ENCODE measurements at places on chromosomes 7 and 10.

DNA sequence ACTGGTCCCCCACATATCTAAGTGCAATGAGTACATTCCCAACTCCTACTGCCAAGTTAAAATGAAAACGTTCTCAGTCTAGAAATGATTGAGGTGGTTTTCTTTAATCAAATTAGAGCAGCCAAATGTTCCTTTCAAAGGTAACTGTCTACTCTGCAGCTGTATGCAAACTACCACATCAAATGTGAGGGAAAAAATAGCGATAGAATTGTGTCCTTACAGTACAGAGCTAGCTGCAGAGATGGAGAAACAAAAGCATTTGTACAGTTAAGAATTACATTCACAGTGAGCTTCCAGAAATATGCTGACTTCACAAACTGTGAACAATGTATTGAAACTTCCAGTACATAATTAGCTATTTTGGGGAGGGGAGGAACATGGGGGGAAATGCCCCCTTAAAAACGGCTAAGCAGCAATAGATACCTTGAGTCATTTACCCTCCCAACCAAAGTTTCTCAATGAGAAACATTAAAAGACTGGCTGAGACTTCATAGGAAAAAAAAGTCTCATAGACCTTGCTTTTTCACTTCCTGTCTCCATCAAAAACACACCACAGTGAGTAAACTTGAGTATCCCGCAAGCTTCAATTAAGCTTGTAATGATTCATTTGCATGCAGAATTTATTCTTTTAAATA is 22.9 kb downstream of the CDK6 start:
- no peak for DNase-seq

GRCh38 chr10:29535012-29535777 is 99.6 kb downstream of the SVIL start:
- DNase-seq = no peak

- DNase-seq = no peak
These were observed 1.0 kb upstream of the KCP start for GRCh38 chr7:128911423-128912031.

- no peak for DNase-seq
These were observed 2.7 kb downstream of the CUL1 start for GRCh38 chr7:148701414-148701813.

DNA sequence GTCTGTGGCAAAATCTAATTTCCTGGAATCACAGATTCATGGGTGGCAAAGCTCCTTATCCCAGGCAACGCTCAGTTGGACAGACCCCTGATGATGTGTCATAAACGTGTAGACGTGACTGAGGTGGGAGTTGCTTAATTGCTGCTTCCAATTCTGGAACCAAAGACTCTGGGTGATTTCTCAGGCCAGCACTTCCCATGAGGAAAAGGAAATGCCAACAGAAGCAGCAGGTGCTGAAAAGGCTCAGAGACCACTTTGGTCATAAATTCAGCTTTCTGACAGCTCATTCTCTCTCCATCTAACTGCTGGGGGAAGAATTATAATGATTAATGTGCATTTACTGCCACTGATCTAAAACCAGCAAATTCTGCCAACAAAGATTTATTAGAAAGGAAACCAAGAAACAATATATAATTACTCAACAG is 88.7 kb downstream of the OSBPL3 start:
- DNase-seq = no peak

DNA sequence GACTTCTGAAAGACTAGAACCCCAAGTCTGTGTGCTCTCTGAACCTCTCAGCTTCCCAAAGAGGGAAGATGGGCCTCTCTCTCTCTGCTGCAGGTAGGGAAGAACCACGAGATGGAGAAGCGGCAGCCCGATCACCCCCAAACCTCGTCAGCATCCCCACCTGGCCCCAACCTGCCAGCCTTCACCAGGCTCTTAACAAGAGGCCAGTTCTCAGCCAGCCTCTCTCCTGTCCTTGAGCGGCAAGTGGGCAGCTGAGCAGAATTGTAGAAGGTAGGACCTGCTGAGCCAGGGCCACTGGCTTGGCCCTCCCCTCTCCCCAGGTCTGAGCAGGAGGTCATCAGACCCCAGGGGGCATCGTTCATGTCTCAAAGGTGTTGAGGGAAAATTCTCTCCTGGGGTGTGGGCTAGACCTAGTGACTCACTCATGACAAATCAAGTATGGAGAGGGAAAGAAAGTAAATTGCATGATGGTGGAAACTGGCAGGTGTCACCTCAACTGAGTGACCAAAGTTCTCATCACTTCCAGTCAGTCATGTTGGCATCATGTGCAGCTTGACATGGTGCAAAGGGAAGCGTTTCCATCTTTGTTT is 92.0 kb upstream of the GPR26 start:
- DNase-seq = no peak

- no peak for DNase-seq
These were observed 13.1 kb downstream of the GNAI1 start for GRCh38 chr7:80147543-80148391.

DNA sequence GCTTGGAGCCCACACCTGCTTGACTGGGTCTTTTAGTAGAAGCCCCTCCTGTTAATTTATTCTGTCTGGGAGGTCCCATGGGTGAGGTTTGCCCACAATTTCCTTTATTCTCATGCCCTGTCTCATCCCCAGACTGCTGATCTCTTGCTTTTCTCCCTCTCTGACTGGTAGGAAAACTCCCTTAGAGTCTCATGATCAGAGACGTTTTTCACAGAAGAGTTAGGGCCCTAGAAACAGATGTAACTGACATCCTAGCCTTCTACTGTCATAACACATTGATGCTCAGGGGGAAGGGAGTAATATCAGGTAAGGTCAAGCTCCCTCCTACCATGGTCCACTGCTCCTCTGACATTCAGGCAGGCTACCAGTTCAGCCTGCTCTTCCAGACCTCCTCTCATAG is 43.7 kb upstream of the WASL start:
- no peak for DNase-seq

DNA sequence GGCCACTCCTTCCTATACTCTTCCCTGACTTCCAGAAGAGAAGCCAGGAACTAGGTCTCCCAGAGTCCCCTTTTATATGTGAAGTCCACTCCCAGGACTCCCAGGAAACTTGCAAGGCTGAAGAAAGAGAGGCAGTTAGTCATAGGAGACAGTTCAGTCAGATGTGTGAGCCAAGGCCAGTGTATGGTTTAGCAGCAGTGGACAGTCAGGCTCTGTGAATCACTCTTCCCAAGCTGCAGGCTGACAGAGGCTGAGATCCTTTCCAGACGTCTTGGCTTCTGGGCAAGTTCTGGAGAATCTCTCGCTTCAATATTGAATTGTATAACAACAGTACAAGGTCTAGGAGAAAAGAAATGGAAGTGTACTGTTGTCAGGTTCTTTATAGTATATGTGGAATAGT is 26.9 kb downstream of the BLVRA start:
- no peak for DNase-seq

DNA sequence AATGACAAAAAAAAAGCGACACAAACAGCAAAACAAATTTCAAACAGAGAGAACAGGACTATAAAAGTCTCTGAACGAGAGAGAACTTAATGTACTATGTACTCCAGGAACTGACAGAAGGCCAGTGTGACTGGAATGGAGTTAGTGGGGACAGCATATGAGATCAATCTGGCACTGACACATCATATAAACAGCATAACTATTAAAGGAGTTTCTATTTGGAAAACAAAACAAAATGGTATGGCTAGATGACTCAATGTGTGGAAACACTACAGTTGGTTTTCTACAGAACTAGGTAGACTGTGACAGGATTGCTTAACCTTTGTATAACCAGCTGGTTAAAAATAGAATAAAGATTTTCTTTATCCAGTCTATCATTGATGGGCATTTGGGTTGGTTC is 232.9 kb upstream of the KAT6B start:
- DNase-seq = no peak

GRCh38 chr10:125147971-125148439 is 12.4 kb downstream of the CTBP2 start:
- no peak for DNase-seq

- no peak for DNase-seq
These were observed 5.7 kb upstream of the ZC3HAV1L start for GRCh38 chr7:139041378-139042085.

- no peak for DNase-seq
These were observed 74.5 kb downstream of the CCDC6 start for GRCh38 chr10:59831658-59832503.

DNA sequence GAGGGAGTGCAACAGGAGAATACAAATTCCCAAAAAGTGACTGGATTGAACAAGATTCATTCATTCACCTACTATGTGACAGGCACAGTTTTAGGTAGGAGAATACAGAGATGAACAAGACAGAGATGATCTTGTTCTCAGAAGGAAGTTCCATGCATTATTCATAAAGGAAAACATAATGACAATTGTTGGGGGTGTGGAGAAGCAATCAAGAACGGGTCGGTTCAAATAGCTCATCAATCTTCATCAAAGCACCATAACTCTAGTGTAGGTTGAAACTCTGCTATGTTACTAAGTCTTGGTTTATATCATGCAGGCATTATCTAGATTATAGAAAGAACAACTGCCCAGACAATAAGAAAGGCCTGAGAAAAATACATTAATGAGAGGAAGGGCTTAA is 243.7 kb downstream of the DGKI start:
- DNase-seq = no peak

GRCh38 chr7:106731646-106732444 is 70.9 kb upstream of the CCDC71L start:
- DNase-seq = no peak

- no peak for DNase-seq
These were observed 202.4 kb upstream of the NEBL start for GRCh38 chr10:21099291-21100062.

DNA sequence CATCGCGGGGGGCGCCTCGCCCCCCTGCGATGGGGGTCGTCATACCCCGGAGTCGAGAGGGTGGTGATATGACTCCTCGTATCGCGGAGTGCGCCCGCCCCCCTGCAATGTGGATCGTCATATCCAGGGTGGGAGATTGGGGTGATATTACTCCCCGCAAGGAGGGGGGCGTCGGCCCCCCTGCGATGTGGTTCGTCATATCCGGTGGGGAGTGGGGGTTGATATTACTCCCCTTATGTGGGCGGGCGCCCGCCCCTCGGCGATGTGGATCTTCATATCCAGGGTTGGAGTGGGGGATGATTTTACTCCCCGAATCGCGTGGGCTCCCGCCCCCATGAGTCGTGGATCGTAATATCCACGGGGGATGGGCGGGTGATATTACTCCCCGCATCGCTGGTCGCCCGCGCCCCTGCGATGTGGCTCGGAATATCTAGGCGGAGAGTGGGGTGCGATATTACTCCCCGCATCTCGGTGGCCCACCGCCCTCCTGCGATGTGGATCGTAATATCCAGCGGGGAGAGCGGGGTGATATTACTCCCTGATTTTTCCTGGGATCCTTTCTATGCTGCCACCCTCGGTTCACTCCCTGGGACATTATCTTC is 36.9 kb downstream of the MEIG1 start:
- no peak for DNase-seq

DNA sequence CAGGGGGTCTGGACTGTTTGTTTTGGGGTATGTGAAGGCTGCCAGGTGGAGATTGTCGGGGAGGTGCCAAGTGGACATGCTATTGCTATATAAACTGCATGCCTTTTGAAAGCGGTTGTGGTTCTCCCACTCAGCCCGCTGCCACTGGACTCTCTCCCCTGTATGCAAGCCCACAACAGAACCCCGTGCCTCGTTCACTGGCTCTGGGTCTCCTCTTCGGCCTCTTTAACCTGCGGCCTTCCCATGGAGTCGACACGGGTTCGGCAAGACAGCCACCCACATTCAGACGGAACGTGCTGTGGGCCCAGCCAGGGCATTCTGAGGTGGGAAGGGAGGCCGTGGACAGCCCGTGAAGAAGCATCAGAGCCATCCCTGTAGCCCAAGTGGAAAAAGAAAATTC is 50.3 kb downstream of the SVIL start:
- no peak for DNase-seq

DNA sequence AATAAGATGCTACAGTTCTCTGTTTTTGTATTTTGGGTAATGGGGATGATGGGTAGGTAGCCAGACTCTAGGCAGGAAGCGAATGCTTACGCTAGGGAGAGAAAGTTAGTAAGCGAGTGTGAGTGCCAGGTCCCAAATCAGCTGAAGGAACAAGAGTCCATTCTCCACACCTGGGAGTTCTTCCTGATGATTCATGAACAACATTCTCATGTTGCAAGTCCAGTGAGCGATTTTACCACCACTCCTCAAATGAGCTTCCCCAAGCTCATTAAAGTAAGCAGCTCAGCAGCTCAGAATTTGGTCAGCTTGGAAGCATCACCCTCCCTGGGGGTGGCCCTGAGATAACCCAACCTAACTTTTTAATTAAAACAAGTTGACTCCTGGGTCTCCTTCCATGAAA is 27.3 kb downstream of the SH3PXD2A start:
- no peak for DNase-seq

- DNase-seq = no peak
These were observed at the start of gene AKR1B15 for GRCh38 chr7:134548877-134549276. Gene AKR1B15 (plus strand): TSS chr7:134549110. CDS start chr7:134564620, 15,510 bp downstream.

GRCh38 chr7:159026271-159027055 is 118.2 kb downstream of the VIPR2 start:
- DNase-seq = no peak

DNA sequence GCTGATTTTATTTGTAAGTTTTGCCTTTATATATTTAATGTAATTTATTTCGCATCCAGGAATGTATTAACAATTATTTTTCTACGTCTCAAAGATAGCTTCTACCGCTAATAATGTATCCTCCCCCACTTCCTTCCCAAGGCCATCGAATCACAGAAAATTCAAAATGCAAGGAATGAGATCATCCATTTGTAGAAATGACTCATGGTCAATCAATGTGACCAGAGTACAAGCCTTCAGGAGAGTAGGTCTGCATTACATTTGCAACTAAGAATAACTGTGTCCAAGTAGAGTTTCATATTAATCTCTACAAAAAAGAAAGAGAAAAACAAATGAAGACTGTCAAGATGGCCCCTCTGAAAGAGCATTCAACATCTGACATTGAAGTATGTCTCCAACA is 205.9 kb upstream of the PHF14 start:
- no peak for DNase-seq

DNA sequence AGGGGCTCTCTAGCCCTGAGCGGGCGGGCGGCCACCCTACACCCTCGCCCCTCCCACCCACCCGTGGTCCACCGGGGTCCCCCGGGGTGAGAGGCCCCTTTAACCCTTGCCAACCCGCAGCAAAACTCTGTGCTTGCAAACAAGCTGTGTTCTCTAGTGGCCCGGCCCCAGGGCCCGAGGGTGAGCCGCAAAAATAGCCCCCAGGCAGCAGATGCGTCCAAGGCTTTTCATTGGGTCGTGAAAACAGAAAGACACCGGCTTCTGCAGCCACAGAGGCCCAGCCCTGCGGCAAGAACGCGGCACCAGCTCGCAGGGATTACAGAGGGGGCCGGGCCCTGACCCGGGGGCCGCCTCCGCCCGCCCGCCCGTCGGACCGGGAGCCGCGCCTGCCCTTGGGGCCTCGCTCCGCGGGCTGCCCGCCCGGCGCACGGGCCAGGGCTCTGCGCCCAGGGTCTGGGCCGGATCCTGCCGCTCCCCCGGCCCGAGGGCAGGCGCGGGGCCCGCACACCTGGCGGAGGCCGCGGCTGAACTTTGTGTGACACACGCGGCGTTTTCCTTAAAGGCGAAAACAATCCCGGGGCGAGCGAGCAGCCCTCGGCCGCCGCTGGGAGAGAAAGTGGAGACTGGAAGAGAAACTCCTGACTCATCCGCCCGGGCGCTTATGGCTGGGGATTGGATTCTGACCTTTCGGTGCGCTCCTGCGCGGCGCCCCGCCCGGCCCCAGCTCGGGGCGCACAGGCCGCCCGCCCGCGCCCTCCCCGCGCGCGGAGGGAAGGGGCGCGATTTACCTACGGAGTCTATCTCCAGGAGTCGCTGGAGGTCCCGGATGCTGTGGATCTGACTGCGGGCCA is 2.8 kb downstream of the PDGFA start:
- no peak for DNase-seq

GRCh38 chr7:10672186-10672585 is 301.5 kb upstream of the PHF14 start:
- no peak for DNase-seq

GRCh38 chr10:108252771-108253170 is 1088.3 kb upstream of the SORCS1 start:
- DNase-seq = no peak
